ENCODE measurements at places on chromosomes 4 and X.

- DNase-seq = no peak
Measured at GRCh38 chrX:131894995-131895394, 128.1 kb upstream of the STK26 start.

DNA sequence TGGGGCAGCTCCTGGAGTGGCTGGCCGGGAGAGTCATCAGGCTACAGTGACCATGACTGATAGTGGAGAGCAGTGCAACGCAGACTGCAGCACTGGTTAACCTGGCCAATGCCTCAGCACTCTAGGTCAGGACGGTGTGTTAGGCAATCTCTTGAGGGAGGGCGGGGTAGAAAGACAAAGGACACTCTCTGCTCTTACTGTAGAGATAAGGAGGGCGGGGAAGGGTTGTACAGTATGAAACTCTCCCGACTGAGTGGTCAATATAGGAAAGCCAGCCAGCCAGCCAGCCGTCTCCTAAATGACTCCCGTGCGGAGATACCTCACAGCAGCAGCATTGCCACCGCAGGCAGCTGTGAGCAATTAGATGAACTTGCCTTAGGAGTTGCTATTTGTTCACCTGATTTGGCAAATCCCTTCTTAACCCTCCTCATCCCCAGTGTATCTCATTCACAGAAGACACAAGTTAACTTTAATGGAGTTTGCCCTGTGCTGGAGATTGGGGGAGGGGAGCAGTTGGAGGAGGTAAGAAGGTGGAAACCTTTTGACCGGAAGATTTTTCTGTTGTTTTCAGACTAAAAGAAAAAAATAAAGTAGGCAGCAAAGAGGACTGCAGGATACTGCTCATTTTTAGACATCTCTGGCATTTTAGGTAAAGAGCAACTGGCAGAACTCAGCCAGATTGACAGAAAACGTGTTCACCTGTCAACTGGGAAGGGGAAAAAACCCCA lies 330.5 kb downstream of the HNRNPD start:
- DNase-seq = peak; percentile 94

DNA sequence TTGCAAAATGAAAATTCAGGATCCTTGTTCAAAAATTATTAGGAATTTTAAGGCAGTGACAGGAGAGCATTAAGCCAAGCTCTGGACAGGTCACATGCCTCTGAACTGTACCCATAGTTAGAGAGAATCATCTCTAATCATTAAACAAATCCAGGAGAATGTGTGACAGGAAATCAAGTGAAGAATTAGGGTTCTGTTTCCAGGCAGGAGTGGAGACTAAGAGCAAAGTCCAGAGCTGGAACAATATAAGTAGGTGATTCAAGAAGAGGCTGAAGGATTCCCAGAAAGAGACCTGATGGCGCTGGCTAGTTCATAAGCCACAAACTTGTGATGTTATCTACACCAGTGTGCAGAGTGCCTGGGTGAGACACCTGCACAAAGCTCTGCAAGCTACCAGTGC lies 104.6 kb upstream of the PRKG2 start:
- DNase-seq = no peak

- DNase-seq = no peak
Measured at GRCh38 chr4:12286351-12286750, 857.7 kb upstream of the HS3ST1 start.

GRCh38 chr4:18042012-18042411 lies 20.5 kb upstream of the LCORL start:
- DNase-seq = no peak

DNA sequence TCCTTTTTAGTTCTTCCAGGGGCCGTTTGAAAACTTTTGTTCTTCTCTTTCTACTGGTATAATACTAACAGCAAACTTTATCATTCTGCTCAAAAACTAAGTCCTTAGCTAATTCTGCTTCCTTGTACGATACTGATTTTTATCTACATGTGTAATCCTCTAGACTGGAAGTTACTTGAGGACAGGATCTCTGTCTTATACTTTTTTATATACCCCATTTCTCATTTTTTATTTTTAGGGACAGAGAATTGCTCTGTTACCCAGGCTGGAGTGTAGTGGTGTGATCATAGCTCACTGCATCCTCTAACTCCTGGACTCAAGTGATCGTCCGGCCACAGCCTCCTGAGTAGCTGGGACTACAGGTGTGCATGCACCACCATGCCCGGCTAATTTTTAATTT lies 2.2 kb downstream of the COX7B start:
- no peak for DNase-seq

DNA sequence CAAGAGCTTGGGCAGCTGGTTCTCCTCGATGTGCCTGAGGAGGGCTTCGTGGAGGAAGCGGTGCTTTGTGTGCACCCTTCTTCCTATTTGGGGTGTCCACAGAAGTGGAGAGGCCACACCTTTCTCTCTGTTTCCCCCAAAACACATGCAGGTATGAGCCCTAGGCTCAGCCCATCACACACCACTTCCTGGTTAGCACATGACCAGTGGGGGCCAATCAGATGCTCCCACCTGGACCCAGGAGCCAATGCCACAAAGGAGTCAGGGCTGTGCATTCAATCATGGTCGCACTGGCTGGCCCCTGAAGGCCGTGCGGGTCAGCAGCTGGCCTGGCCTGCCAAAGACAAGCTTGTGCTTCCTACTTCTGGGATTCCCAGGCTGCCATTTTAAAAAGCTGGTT lies 51.4 kb downstream of the PPP2R2C start:
- DNase-seq = no peak

- no peak for DNase-seq
Measured at GRCh38 chr4:153467897-153468262, 1.7 kb downstream of the TMEM131L start.

GRCh38 chrX:72492499-72492898 lies 80.1 kb downstream of the HDAC8 start:
- no peak for DNase-seq

DNA sequence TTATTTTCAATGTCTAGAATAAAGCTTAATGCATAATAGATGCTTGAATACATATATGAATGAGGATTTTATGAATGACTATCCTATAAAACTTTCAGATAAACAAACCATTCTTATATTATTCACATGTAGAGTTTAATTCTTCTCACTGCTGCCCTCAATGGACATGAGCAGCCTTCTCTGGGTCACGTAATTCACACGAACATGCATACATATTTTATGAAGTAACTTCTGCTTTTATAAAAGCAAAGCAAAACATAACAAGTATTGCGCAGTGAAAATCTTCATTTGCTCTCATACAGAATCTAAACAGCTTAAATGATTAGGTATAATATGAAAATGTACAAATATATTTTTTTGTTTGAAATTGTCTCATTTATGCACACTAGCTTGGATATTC lies 116.7 kb downstream of the TMA16 start:
- no peak for DNase-seq

DNA sequence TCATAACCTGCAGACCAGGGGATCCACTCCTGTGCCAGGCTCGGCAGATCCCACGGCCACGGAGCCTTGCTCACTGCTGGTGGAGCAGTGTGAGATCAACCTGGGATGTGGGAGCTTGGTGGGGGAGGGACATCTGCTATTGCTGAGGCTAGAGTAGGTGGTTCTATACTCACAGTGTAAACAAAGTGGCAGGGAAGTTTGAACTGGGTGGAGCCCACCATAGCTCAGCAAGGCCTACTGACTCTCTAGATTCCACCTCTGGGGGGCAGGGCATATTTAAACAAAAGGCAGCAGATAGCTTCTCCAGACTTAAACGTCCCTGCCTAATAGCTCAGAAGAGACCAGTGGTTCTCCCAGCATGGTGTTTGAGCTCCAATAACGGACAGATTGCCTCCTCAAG lies 54.7 kb upstream of the EPHA5 start:
- DNase-seq = no peak

DNA sequence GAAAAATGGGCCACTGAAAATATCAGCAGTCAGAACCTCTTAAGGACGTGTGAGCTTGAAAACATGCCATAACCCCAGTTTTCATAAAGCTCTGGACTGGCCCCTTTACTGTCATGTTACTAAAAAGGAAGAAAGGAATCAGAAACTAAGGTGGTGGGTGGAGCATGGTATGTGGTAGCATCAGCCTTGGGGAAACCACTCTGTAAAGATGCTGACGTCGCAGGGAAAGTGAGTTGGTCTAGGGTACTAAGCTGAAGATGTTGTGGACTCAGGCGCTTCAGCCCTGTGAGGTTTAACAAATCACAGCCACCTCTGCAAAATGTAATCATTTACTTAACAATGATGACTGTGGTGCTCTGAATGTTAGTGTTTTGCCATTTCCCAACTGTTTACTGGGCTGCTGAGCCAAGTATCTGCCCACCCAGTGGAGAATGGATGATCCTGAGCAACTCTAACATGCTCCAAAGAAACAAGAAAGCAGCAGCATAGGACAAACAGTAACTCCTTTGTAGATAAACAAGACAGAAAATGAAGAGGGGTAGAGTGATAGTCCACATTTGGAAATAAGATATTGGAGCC lies 33.4 kb downstream of the C4orf54 start:
- no peak for DNase-seq

DNA sequence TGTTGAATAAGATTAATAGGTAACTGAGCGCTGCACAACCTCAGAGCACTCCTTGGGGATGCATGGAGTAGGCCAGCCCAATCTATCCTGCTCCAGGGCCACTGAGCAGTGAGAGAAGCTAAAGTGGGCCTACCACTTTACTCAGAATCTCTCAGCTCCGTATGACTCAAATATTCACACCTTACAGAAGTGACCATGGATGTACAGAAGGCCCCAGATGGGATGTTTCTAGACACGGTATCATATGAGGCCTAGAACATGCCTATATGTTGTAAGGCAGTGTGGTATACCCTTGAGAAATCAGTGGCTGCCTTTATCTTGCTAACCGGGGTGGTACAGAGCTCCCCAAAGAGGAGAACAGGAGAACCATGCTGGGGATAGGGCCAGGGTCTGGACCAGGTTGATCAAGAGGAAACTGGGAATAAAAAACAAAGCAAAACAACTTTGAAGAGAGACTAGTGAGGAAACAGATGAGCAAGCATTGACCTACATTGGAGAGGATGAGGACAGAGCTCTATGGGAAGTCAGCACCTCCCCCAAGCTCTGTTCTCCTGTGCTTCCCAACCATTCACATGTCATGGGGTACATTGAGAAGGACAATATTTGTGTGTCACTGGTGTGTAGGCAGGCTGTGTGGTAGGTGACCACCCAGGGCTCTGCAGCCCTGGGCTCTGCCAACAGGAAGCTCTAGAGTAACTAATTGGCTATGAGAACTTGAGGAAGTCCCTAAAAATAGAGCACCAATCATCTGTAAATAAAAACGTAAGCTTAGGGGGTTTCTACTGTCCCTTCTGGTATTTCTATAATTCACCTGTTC lies 31.4 kb downstream of the HOPX start:
- no peak for DNase-seq

- DNase-seq = no peak
Measured at GRCh38 chr4:161336621-161337020, 827.2 kb downstream of the FSTL5 start.

DNA sequence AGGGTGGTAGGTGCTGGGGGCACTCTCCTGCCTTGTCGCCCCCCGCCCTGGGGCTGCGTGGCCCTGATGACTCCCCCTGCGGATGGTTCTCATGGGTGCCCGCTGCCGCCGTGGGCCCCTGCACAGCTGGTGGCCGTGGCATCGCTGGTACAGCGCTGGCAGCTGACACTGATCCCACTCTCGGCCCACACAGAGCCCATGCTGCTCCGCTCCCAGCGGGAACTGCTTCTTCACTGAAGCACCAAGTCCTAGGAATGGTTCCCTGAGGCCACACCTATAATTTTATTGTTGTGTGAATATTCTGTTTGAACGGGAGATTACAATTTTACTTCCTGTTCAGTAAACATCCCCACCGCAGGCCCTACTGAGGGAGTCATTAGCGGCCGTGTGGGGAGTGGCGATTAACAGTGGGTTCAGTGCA lies 138.6 kb upstream of the NKX1-1 start:
- no peak for DNase-seq

DNA sequence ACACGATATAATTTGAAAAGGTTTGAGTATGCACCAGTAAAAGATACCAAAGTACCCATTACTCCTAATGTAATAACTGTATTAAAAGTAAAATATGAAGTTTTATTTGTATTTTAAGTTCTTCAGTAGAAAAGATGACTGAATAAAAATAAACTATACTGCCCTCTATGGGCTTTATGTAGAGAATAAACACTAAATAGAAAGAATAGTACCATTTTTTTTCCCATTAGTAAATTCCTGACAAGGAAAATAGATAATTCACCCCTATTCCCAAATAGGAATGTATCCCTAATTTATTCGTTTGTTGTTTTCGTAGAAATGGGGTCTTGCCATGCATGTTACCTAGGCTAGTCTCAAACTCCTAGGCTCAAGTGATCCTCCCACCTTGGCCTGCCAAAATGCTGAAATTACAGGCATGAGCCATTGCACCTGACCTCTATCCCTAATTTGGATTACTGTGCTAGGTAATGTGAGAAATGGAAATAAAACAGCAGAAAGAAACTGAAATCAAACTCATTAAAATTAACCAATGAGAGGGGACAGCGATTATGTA lies 73.6 kb upstream of the COX18 start:
- DNase-seq = no peak

GRCh38 chr4:182192511-182193181 lies 50.6 kb upstream of the TENM3 start:
- no peak for DNase-seq

- no peak for DNase-seq
Measured at GRCh38 chr4:91909963-91910362, 393.8 kb upstream of the GRID2 start.

DNA sequence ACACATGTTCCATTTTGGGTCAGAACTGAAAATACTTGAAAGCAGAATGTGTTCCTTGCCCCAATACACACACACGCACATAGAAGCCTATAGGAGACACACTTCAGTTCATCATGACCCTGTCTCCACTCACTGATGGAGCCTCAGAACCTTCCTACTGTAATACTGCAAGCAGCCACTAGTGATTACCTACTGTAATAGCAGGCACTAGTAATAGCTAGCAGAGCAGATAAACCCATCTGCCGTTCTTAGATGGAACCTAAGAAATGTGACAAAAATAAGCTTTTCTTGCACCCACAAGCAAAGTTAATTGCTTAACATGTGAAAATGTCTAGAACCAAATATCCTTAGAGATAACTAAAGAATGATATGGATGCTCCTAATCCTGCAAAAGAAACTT lies 13.6 kb downstream of the AMTN start:
- no peak for DNase-seq

Data from Caco-2 (cell line).